Cardiac septum (tissue), 1 donor: ENCODE measurements at places on chromosomes 12 and 14. TPM values are rescaled to one million over a fixed set of nuclear protein-coding genes. Genes with fewer than 3 reads are reported as not detected.

Gene KRT75
- not detected for total RNA-seq

- no peak for DNase-seq
Measured at GRCh38 chr12:98924-99352, 32.4 kb downstream of the IQSEC3 start.

DNA sequence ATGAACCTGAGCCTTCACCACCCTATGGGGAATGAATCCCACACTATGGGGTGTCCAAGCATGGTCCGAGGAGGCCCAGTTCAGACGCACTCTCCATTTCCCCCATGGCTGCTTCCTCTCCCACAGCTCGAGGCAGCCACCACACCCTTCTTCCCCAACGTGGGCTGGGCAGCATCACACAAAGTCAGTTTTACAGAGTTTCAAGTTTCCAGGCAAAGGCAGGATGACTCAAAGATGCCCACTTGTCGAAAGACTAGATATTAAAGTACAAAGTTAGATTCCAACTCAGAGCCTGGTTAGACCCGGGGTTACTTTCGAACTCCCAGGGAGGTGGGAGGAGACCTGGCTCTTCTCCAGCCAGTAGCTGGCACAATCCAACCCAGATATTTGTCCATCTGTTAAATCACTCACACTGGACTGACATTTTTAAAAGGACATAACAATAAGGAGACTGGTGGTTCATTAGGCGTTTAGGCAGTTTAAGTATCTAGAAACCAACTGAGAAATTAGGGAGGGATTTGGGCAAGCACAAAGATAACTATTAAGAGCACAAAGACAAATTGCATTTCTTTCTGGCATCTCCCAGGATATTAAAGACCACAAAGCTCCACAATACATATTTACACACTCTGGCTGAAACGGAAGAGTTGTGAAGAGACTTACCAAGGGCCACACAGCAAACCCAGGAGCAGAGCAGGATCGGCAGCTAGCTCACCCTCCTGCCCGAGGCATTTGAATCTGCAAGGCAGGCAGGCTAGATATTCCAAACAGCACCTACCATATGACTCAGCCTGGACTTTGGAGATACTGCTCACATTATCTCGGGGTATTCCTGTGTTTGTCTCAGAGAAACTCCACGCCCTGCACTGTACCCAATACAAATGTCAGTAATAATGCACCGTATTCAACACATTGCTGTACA is 34.8 kb downstream of the TMCC3 start:
- no peak for DNase-seq

Gene ERBB3
- total RNA-seq = 1.5 TPM

DNA sequence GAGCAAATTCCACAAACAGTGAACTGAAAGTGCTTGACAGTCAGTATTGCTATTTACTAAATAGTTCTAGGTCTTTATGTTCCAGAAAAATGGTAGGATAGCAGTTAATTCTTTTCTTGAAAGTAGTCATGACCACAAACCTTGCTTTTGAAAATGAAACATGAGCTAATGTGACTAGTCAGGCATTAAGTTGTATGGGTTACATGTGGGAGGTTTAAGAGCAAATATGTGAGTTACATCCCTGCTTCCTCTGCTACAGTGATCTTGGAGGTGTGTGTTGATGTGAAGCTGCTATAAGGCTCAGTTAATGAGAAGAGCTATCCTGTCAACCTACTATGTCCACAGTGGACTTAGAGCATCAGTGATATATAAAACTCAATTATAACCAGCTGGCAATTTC is 741.6 kb downstream of the FSCB start:
- no peak for DNase-seq

GRCh38 chr12:106631150-106631549 is 48.3 kb downstream of the RFX4 start:
- DNase-seq = no peak

DNA sequence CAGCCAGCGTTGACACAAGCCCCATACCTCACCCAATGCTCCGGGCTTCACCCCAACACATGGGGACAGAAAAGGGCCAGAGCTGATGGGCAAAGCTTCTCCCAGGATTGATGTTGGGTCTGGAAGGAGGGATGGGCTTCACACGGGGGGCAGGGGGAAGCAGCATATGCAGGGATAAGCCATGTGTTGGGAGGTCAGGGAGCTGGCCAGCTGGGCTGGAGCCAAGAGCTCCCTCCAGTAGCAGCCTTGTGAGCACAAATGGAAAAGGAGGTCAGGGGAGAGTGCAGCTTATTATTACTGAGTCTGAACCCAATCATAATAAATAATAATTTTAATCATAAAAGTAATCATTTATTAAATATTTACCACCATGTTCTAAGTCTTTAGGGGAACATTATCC is 9.3 kb downstream of the PLEKHD1 start:
- DNase-seq = no peak

Gene GCN1
- 39.8 TPM for total RNA-seq

DNA sequence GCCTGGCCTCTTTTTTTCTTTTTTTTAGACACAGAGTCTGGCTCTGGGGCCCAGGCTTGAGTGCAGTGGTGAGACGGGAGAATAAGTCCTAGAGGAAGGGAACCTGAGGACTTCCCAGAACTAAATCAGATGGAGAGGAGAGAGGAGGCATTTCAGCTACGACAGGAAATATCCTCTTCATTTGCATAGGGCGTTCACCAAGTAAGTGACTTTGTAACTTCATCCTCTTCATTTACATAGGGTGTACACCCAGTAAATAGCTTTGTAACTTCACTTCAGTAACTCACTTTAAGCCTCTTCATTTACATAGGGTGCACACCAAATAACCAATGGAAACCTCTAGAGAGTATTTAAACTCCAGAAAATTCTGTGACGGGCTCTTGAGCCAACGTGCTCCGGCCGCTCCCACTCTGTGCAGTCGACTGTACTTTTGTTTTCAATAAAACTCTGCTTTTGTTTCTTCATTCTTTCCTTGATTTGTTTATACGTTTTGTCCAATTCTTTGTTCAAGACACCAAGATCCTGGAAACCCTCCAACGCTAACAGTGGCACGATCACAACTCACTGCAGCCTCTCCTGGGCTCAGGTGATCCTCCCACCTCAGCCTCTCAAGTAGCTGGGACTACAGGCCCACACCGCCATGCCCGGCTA is 21.4 kb upstream of the ANKRD9 start:
- DNase-seq = no peak

GRCh38 chr14:89126461-89126860 is 290.6 kb downstream of the FOXN3 start:
- DNase-seq = no peak

GRCh38 chr14:101859538-101859902 is 98.0 kb downstream of the PPP2R5C start:
- no peak for DNase-seq

GRCh38 chr14:24920265-24921075 is 129.5 kb downstream of the STXBP6 start:
- DNase-seq = no peak

GRCh38 chr12:125229878-125230530 is 164.8 kb downstream of the AACS start:
- DNase-seq = no peak

- DNase-seq = no peak
Measured at GRCh38 chr12:59499774-59500173, 96.1 kb upstream of the SLC16A7 start.

Gene STRN3
- total RNA-seq = 55.0 TPM

DNA sequence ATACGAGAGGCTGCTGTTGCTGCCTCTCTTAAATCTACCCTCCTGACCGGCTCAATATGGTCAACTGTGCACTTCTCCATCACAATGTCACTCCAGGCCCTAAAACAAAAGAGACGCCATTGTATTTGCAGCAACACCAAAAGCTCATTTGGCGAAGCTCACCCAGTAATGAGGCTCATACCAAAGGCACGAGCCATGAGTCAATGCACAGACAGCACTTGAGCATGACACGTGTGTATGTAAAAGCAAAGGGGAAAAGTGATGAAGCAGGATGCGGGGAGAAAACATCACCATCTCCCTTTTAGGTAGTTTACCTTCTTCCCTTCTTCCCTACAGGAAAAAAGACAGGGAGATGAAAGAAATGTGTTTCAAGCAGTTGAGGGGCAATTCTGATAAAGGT is 150.3 kb downstream of the FOXN3 start:
- DNase-seq = no peak

Gene RNASE1
- 171 TPM for total RNA-seq

DNA sequence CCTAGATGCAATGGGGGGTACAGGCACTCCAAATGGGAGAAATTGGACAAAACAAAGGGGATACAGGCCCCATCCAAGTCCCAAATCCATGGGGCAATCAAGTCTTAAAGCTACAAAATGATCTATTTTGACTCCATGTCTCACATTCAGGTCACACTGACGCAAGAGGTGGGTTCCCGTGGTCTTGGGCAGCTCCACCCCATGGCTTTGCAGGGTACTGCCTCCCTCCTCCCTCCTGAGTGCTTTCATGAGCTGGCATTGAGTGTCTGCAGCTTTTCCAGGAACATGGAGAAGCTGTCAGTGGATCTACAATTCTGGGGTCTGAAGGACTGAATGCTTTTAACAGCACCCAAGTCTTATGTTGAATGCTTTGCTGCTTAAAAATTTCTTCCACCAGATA is 274.5 kb upstream of the LRIG3 start:
- no peak for DNase-seq

GRCh38 chr14:33714527-33715226 is 236.2 kb downstream of the EGLN3 start:
- DNase-seq = no peak

DNA sequence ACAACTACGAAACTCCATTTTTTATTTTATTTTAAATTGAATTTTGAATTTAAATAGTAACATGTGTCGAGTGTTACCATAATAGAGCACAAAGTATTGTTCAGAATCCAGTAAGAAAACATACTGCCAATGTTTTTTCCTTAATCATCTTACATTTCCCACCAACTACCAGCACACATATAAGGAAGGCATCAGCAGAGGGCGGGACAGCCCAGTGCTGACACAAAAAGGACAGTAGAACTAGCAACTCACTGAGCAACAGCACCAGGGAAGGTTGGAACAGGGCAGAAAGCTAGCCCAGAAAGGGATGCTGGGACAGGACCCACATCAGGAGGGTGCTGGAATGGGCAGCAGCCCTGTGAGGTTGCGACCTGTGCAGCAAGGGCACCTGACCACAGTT is 43.9 kb downstream of the DICER1 start:
- DNase-seq = no peak

- DNase-seq = no peak
Measured at GRCh38 chr12:127083008-127083949, 1183.7 kb upstream of the TMEM132C start.

DNA sequence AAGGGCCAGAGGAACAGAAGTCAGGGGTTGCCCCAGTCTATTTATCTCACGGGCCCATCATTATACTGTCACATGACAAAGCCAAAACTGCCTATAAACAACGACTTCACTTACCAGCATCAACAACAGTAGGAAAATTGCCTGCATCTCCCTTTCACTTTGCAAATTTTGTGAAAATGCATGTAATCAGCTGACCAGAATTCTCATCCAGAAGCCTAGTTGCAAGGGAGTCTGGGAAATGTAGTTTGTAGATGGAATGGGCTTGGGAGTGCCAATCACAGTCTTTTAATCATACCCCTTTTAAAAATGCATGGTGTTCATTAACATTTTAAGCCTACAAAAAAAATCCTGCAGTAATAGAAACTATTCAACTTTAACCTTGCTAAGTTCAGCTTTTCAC is 369.3 kb upstream of the TMPO start:
- DNase-seq = no peak

DNA sequence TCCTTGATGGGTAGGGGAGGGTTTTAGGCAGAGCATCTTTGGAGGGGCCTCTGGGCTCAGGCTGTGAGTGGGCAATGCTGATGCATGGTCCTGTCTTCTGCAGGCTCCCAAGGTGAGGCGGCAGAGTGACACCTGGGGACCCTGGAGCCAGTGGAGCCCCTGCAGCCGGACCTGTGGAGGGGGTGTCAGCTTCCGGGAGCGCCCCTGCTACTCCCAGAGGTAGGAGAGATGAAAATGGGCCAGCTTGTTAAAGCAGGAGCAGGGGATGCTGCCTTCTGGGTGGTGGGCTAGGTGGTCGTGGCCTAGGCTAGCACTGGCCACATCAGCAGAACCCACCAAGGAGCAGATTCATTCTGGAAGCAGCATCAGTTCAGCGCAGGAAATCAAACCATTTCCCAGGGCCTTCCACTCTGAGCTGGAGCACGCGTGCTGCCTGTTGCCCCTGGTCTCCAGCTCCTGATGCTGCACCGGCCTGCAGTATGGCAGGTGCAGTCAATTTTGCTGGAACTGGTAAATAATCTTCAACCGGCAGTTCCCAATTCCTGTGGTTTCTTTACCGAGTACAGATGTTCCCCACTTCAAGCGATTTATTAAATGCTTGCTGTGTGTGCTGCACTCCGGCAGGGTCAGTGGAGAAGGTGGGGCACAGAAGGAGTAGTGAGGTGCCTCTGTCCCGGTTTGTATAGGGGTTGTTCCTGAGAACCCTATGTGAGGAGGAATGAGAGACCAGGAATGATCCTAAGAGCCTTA is 7.4 kb downstream of the PAPLN start:
- DNase-seq = no peak

GRCh38 chr12:75480469-75480949 is at the start of gene GLIPR1:
GLIPR1 (plus strand) TSS chr12:75480755; CDS start chr12:75480881, 126 bp downstream.
- DNase-seq = peak; percentile 80

- DNase-seq = no peak
Measured at GRCh38 chr12:79252358-79253075, 387.9 kb downstream of the SYT1 start.

DNA sequence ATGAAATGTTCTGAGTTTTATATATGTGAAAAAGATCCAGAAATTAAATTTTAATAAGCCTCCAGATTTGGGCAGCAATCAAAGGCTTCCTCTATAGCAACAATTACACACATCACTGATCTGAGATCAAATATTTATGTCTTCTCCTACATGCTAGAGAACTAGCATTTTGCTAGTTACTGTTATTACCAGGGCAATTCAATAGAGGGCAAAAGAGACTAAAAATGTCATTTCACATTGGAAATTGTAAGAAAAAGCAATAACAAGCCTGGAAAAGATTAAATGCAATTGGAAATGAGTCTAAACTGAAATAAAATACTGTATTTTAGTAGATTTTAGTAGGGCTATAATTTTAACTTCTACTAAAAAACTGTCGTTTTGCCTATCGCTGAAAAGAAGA is 32.6 kb upstream of the ANO6 start:
- no peak for DNase-seq

Gene SRRM4
- total RNA-seq = 0.59 TPM

Gene TRAF3
- total RNA-seq = 12.5 TPM

- DNase-seq = no peak
Measured at GRCh38 chr12:121167232-121167820, 34.6 kb downstream of the P2RX7 start.

DNA sequence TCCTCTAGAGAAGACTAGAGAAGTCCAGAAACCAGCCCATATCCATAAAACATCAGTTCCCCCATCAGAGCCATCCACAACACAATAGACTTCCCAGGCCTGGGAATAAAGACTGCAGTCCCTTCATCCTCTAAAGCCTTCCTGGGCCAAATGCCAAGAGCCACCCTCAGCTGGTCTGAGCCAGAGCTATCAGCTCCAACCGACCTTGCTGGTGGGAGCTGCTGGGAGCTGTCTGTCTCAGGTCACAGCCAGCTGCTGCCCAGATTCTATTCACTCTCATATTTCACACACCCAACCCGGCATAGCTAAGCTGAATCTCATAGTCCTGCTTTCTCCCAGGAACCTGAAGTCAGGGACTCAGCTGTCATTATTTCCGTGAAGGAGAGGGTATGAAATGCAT is 10.9 kb upstream of the TFCP2 start:
- peak; percentile 80 for DNase-seq

- DNase-seq = no peak
Measured at GRCh38 chr14:101713621-101714349, 47.7 kb upstream of the PPP2R5C start.

Gene KRT81
- total RNA-seq = not detected

- DNase-seq = no peak
Measured at GRCh38 chr14:82084813-82085212, 551.2 kb upstream of the SEL1L start.

GRCh38 chr12:3014641-3015040 is 55.4 kb downstream of the TEAD4 start:
- DNase-seq = no peak

Gene SDS
- total RNA-seq = 0.81 TPM
